Activated CD8-positive, alpha-beta memory T cell treated with anti-CD3 and anti-CD28 coated beads for 1 hour (primary cell): ENCODE measurements at places on chromosomes 2 and 18.

DNA sequence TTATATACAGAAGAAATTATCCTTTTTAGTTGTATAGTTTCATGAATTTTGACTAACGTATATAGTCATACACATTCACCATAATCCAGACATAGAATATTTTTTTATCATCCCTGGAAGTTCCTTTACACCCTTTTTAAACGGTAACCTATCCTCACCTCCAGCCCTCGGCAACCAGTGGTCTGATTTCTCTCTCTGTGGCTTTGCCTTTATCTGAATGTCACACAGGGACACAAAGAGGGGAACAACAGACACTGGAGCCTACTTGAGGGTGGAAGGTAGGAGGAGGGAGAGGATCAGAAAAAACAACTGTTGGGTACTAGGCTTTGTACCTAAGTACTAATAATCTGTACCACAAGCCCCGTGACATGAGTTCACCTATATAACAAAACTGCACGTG lies 191.9 kb downstream of the MC4R start:
- no peak for DNase-seq

DNA sequence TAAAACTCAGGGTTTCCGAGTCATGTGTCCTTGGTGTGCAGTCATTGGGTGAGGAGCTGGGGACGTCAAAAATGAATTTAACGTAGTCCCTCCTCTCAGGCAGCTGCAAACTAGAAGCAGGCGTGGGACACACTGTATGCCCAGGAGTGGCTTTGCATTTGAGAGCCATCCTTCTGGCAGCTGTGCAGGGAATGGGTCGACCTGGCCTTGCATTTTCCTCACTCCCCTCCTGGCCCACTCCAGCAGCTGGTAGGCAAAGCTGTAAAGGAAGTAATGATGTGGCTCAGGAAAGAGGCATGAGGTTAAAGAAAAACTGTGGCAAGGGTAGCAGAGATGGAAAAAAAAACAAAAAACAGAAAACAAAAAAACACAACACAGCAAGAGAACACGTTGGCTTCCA lies 46.5 kb downstream of the RNF144A start:
- no peak for DNase-seq

DNA sequence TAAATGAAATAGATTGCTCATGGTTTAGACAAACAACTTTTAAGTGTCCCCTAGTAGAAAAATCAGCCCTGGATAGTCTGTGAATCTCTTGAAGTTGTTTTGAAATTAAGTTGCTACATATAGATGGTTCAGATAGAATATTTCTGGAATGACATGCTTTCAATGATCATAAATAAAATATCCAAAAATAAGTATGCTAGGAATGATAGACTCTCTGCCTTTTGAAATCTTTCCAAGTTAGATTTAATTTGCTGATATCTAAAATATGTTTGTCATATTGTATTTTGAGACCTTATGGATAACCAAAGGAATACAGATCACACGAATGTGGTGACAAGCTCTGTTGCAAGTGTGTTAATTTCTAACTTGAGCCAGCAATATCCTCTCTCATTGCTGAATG lies 488.7 kb downstream of the THSD7B start:
- DNase-seq = no peak

DNA sequence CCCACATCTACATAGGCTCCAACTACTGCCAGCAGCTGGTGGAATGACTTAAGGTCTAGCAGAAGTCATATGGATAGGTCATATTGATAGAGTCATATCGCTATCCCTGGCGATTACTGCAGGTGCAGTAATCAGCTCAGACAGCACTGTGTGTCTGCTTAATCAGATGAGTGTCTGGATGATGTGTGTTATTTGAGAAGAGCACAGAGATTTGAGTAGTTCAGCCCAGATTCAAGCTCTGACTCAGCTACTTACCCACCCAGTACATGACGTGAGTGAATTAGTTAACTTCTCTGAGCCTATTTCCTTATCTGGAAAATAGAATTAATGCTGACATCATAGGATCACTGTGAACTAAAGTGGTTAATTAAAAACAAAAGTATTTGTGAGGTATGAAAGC lies 78.9 kb downstream of the EHD3 start:
- no peak for DNase-seq

DNA sequence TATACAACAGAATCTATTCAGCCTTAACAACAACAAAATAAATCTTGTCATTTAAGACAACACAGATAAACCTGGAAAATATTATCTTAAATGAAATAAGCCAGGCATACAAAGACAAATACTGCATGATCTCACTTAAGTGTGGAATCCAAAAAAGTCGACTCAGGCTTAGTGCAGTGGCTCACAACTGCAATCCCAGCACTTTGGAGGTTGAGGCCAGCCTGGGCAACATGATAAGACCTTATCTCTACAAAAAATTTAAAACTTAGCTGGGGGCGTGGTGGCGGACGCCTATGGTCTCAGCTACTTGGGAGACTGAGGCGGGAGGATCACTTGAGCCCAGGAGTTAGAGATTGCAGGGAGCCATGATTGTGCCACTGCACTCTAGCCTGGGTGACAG lies 75.2 kb upstream of the RNU4ATAC start:
- DNase-seq = no peak

DNA sequence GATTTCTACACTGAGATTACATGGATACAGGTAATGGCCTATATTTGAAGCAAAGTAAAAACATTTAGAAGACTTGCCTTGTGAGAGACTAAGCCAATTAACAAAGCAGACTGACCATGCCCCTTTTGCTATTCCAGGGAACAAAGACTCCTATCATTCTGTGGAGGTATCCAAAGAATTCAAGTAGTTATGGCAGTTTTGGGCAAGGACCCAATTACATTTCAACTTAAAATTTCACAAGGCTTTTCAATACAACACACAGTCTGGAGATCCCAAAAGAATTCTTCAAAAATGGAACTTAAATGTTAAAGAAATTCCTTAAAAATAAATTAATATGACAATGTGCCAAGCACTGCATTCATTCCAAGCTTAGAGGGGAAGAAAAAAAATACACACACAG lies 109.2 kb upstream of the CHRNA1 start:
- DNase-seq = no peak

- DNase-seq = no peak
Observed at GRCh38 chr18:43271593-43272432, 5.5 kb downstream of the SYT4 start.

- no peak for DNase-seq
Observed at GRCh38 chr2:66899109-66899508, 464.2 kb downstream of the MEIS1 start.

DNA sequence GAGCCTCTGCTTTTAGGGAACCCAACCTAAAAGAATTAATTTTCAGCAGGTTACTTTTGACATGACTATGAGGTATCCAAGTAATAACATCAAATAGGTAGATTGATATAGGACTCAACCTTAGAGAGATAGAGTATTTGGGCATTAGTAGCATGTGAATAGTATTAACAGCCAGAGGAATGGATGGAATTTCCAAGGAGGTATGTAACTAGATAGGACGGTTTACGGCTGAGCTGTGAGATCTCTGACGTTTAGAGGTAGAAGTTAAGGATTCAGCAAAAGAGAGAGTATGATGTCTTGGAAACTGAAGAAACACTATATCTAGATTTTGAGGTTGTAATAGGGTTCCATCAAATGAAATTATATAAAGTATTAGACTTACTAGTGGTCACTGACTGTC lies 70.3 kb downstream of the HNMT start:
- DNase-seq = no peak

DNA sequence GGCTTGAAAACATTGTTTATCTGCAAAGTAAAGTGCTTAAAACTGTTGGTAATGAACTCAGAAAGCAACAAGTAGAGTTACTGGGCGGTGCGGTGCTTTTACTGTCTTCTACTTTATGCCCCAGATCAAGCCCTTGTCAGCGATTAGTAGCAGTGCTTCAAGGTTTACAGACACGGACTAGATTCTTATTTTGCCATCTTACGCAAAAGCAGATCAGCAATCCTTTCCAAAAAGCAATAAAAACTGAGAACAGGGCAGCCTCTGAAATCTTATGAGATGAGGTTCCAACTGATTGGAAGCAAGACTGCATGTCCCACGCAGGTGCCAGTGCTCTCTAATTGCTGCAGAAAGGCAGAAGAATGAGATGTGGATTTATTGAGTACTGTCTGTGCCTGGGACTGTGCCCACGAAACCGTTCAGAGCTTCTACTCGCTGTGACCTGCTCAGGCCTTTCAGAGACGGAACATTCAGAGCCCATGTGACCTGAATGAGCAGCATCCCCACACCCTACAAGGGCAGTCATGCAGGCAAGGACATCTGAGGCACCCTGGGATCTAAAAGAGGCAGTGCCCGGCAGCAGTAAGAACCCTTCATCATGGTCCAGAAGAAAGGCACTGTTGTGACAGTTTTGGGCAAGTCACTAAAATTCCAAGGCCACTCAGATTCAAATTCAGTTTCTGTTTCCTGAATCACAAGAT lies 15.7 kb downstream of the COL4A3 start:
- no peak for DNase-seq

DNA sequence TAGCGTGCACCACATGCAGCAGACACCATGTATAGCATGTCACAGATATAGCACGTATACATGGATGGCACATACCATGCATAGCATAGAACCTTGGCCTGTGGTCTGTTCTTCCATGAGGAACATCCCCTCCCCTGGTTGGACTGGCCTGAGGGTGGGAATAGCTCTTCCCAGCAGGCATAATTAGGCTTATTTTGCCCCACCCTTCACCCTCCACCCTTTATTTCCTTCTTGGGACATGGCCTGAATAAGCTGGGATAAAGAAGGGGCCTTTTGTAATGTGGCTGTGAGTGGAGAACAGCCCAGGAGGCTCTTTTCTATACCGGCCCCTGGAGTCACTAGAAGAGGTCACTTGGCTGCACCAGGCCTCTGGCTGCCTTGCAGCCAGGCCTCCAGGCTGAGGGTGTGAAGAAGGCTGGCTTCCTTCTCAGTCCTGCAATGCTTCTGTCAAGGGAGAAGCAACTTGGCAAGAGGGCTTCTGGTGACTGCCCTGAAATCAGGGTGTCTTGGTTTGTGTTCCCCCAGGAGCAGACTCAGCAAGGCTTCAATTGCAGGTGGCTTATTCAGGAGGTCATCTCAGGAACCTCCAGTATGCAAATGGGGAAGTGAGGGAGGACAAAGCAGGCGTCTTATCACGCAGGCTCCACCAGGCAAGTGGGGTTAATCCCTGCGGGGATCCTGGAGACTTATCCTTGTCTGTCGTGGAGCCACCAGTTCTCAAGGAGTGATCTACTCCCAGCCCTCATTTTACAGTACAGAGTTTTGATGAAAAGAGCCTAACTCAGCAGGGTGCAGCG lies 68.2 kb downstream of the HS6ST1 start:
- no peak for DNase-seq

- DNase-seq = no peak
Observed at GRCh38 chr2:64837925-64838641, 151.1 kb upstream of the SLC1A4 start.

GRCh38 chr18:43847164-43848091 lies 570.1 kb upstream of the SYT4 start:
- DNase-seq = no peak

DNA sequence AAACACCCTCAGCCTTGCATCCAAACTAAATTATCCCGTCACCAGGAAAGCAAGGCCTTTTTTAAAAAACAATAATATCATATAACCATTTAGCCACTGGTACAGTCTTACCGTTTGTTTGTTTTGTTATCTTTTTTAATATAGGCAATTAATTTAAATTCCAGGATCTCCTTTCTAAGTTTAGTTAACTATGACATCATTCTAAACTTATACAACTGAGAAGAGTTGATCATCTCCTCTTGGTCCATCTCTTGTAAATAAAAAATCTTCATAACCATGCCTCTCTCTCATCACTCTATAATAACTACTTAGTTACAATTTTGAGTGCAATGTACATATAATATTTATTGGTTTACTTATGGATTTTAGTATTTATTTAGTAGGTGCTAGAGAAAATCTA lies 46.2 kb downstream of the RND3 start:
- DNase-seq = no peak

DNA sequence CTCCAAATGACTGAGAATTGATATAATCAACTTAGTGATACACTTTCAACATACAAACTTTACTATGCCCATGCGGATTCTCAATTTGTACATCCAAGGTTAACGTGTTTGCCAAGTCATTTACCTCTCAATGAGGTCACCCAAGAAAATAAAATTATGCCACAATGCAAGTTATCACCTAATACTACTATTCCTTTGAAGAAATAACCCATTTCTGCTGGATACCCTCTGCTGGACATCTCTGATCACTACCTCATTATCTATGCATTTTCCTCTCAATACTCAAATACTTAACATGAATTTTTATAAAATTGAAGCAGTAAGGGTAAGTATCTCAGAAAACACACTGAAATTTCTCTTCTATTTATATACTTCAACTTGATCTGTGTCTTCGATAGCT lies 12.7 kb downstream of the HNRNPLL start:
- DNase-seq = no peak

DNA sequence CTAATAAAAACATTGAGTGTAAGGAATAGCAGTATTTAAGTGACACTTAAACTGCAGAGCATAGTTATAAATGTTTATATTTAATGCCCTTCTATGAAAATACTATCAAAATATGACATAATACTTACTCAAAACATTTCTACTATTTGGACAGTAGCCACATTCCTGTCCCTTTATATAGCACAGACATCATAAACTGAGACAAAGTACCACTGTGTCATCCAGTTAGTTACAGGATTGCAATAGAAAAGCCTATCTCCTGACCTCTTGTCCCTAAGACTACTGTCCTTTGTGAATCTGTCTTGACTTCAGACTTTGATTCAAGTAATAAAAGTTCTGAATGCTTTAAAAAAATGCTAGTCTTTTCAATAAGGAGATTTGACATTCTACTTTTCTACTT lies 1528.5 kb upstream of the NXPH2 start:
- no peak for DNase-seq

- DNase-seq = no peak
Observed at GRCh38 chr2:55418512-55419232, 984 bp downstream of the CCDC88A start.

GRCh38 chr2:20957788-20958525 lies 85.9 kb downstream of the APOB start:
- DNase-seq = no peak

DNA sequence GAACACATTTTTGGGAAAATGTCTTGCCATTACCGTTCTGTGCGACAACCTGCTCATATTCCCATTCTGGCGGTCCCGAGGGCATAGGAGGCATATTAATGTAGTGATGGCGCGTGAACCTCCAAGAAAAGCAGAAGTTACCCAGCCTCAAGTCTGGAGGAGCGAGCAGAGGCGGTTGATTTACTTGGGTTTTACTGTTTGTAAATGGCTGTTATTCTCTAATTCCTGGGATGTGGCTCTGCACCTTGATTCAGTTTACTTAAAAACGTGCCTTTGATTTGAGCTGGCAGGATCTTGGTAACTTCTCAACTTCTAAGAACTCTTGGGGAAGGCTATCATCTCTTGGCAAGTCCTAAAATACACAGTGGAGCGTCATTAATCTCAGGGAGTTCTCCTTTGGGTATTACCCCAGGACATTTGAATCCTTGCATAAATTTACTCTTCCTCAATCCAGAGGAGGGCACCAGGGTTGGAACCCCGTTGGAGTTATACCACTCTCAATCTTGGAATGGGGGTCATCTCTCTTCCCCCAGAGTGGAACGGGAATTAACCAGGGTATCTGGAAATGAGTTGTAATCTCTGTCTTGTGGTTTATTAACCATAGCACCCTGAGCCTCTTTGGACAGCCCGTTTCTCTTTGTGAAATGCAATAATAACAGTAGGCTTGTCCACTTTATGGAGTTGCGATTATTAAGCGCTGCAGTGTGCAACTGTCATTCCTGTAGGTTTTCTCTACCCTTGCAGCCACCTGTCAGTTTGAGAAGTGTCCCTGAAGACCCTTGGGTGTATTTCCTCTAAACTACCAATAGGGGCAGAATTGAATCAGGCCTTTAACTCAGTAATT lies 2.1 kb downstream of the HK2 start:
- no peak for DNase-seq

GRCh38 chr2:40937284-40937683 lies 485.4 kb upstream of the SLC8A1 start:
- no peak for DNase-seq
